Endothelial cell of umbilical vein (primary cell): ENCODE measurements at places on chromosomes 5 and 9. TPM values are rescaled to one million over a fixed set of nuclear protein-coding genes. Genes with fewer than 3 reads are reported as not detected.

GRCh38 chr5:89694026-89694550 is 715.5 kb downstream of the CETN3 start:
- H3K27me3 ChIP-seq: no peaks in the 10 kb centered on the region
- H3K27ac ChIP-seq: no peak overlapping the region
- H3K4me3 ChIP-seq: no peak overlapping the region

DNA sequence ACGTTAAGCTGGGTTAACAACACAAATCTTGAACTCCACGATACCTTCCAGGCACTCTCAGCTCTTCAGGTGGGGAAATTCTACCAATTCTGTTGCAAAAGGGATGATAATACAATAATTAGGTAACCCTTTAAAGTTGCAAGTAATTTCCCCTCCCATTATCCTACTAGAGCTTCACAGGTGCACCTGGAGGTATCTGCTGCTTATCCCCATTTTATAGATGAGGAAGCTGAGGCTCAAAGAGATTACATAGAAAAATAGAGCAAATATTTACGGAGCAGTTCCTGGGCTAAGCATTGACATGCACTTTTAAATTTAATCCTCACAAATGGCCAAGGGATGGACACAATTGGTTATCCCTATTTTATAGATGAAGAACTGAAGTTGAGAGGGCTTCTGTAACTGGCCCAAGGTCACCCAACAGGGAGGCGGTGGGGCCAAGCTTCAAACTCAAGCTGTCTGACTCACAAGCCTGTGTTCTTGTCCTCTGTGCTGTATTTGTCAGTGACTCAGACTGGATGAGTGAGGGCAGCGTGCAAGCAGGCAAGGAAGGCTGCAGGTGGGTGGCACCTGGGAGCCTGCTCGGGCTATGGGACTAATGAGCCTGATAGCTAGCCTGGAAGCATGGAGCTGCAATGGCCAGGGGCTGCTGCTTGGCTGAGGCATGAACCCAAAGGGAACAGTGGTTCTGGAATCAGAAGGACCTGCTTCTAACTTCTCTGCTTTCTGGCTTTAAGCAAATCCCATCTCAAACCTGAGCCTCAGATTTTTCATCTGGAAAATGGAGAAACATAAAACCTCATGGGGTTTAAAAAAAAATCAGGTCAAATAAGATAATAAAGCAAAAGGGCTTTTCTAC is 105.5 kb downstream of the PDE6A start:
- no peak overlapping the region for H3K4me3 ChIP-seq
- no peak for DNase-seq
- no peak overlapping the region for H3K27ac ChIP-seq
- H3K27me3 ChIP-seq: no peaks in the 10 kb centered on the region

DNA sequence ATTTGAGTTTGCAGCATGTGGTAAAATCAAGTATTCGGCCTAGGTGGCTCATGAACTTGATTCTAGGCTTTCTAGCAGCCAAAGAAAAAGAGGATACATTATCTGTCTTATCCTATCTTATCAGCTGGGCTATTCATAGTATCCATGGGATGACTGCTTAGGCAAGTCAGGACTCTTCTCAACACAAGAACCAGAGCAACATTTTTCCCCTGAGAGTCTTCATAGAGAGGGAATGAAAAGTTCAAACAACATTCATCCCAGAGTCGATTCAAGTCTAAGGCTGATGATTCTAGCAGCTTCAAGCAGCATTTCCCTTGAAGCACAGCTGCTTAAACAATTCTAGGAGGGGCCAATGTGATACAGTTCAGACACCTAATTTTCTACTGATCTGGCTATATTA is 3.0 kb downstream of the S100Z start:
- H3K4me3 ChIP-seq: no peak overlapping the region
- no peak overlapping the region for H3K27ac ChIP-seq
- H3K27me3 ChIP-seq: no peaks in the 10 kb centered on the region
- H3K4me1 ChIP-seq: peaks cover 5% of the 10 kb centered on the region
- H3K36me3 ChIP-seq: no peaks in the 10 kb centered on the region

DNA sequence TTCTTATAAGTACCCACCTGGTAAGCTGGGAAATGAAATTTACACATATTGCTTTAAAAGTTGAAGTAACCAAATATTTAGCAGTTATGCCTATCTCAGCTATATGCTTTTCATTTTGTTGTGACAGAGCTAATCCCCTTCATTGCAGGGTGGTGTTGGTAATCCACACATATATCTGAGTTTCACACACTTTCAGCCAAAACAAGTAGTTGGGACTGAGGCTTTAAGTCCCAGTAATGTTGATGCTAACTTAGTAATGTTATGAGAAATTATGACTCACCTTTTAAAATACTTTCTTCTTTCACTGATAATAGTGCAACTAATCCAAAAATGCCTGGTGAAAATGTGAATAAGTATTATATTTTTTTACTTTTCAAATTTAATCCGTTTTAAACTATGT is 19.2 kb upstream of the RICTOR start:
- no peaks in the 10 kb centered on the region for H3K36me3 ChIP-seq
- H3K27ac ChIP-seq: peak overlapping the region; percentile 79
- no peaks in the 10 kb centered on the region for H3K27me3 ChIP-seq

- no peaks in the 10 kb centered on the region for H3K4me1 ChIP-seq
- no peak overlapping the region for H3K27ac ChIP-seq
- no peaks in the 10 kb centered on the region for H3K27me3 ChIP-seq
- DNase-seq: no peak
Observed at GRCh38 chr9:90103771-90104170, 499.0 kb downstream of the GADD45G start.

DNA sequence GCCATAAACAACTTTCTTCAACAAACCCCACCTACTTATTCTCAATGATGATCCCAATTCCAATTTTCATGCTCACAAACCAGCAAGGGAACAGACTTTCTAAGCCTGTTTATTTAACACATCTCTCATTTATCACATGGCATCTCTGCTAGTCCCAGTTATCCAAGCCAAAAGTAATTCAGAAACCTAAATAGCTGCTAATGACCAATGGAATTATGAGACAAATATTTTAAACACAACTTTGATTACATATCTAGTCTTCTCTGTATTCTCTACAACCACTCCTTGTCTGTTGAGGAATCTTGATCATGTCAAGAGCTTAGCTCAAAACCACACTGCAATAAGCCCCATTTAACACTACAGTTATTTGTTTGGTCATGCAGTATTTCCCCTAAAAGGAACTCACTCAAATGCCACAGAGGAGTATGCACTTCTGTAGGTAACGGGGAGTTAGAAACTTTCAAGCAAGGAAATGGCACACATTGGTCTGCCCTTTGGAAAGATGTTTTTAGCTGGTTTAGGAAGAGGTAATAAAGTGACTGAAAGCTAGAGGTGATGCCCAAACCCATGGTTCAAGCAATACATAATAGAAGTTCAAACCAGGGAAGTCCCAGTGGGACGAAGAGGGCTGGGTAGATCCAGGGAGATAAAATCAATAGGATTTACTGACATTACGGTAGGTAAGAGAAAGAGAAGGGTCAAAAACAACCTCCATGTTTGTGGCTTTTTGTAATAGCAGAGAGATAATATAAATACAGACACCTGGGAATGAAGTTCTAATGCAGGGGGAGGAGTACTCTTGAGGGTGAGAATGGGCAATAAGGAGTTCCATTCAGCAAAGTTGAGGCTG is 42.1 kb upstream of the HTR4 start:
- no peaks in the 10 kb centered on the region for H3K4me1 ChIP-seq
- H3K27ac ChIP-seq: no peak overlapping the region
- no peaks in the 10 kb centered on the region for H3K27me3 ChIP-seq
- DNase-seq: no peak

- H3K36me3 ChIP-seq: no peaks in the 10 kb centered on the region
- no peaks in the 10 kb centered on the region for H3K27me3 ChIP-seq
- no peak for DNase-seq
- H3K27ac ChIP-seq: no peak overlapping the region
- H3K4me1 ChIP-seq: no peaks in the 10 kb centered on the region
- no peak overlapping the region for H3K4me3 ChIP-seq
Observed at GRCh38 chr9:71955300-71955915, 44.0 kb downstream of the C9orf85 start.

GRCh38 chr5:151758141-151758429 is 346 bp downstream of the ATOX1 start:
- peak overlapping the region; percentile 59 for H3K4me3 ChIP-seq
- peak overlapping the region; percentile 76 for H3K27ac ChIP-seq
- no peaks in the 10 kb centered on the region for H3K27me3 ChIP-seq
- H3K36me3 ChIP-seq: no peaks in the 10 kb centered on the region

GRCh38 chr9:6049798-6050197 is 34.4 kb upstream of the RANBP6 start:
- H3K36me3 ChIP-seq: no peaks in the 10 kb centered on the region
- no peaks in the 10 kb centered on the region for H3K4me1 ChIP-seq
- peak; percentile 21 for DNase-seq
- peaks cover 2% of the 10 kb centered on the region for H3K27me3 ChIP-seq
- H3K27ac ChIP-seq: no peak overlapping the region

DNA sequence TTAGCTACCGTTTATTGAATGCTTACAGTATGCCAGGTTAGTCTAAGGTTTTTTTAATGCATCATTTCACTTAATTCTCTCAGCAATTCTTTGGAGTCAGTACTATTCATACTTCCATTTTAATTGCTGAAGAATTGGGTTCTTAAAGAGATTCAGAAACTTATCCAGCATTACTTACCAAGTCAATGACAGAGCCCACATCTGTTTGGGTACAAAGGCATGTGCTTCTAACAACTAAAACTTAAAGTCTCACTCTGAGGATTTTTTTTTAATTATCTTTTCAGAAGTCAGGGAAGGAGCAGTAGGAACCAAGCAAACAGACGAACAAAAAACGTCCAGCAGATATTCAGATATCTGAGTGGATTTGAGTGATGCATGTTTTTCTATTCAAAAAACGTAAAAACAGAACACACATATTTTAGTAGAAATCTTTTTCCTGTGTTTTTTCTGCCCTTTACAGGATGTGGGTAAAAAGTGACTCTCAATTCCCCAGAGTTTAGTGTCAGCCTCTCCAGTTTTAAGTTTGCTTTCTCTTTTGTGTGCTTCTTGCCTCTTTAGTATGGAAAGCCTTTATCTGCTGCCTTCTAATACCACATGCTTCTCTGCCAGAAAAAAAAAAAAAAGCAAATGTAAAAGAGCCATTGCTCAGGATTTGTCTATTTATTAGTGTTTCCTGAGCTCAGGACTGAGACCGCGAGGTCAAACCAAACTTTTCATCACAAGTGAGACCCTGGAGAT is 118.0 kb downstream of the PRKACG start:
- H3K27ac ChIP-seq: no peak overlapping the region
- no peaks in the 10 kb centered on the region for H3K36me3 ChIP-seq
- H3K4me1 ChIP-seq: peaks cover 7% of the 10 kb centered on the region
- peaks cover 3% of the 10 kb centered on the region for H3K27me3 ChIP-seq

- DNase-seq: no peak
- H3K4me1 ChIP-seq: no peaks in the 10 kb centered on the region
- H3K27ac ChIP-seq: no peak overlapping the region
- H3K27me3 ChIP-seq: no peaks in the 10 kb centered on the region
- no peaks in the 10 kb centered on the region for H3K36me3 ChIP-seq
- H3K4me3 ChIP-seq: no peak overlapping the region
Observed at GRCh38 chr5:90690307-90690706, 131.7 kb downstream of the ADGRV1 start.

- peaks cover 2% of the 10 kb centered on the region for H3K36me3 ChIP-seq
- peaks cover 8% of the 10 kb centered on the region for H3K4me1 ChIP-seq
- no peak overlapping the region for H3K27ac ChIP-seq
- no peak for DNase-seq
Observed at GRCh38 chr5:62477801-62478200, 65.2 kb downstream of the IPO11 start.

DNA sequence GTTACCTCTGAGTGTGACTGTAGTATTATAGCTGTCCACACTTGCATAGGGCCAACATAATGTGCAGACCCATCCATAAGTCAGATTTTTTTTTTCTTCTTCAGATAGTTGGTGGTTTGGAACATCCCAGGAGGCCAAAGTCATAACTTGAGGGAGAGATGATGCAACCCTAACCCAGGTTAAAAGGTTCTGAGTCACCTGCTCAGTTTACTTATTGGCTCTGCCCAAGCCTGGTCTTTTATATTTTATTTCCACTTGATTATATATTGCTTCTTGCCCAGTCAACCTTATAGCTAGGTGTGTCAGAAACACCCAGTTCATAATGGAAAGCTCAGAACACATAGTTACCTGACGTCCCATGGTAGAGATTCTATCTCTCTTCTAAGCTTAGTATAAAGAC is 113.1 kb upstream of the PCSK1 start:
- no peaks in the 10 kb centered on the region for H3K4me1 ChIP-seq
- H3K27ac ChIP-seq: no peak overlapping the region
- DNase-seq: no peak
- no peak overlapping the region for H3K4me3 ChIP-seq

DNA sequence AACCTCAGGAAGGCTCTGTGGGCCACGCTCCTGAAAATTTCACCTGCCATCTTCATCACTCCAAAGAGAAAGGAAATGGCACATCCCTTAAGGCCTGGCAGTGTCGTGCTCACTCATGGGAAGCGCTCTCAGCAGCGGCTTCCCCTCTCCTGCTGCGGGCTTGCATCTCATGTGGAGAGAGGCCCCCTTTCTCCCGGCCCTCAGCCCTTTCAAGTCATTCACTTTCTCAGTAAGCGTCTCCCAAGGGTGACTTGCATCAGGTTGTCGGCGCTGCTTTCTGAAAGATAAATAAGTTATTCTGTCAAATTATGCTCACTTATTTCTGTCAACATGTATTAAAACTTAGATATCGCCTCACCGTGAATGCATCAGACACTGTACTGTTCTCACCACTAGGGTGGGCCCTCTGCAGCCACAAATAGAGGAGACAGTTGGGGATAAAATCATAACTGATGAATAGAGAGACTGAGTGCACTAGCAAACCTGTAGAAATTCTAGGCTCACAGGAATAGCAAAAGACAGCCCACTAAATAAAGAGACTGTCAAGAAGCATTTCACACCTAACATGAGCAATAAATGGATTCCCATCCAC is 174.6 kb downstream of the RFK start:
- H3K4me3 ChIP-seq: no peak overlapping the region
- no peaks in the 10 kb centered on the region for H3K36me3 ChIP-seq
- peaks cover 17% of the 10 kb centered on the region for H3K4me1 ChIP-seq
- DNase-seq: no peak

DNA sequence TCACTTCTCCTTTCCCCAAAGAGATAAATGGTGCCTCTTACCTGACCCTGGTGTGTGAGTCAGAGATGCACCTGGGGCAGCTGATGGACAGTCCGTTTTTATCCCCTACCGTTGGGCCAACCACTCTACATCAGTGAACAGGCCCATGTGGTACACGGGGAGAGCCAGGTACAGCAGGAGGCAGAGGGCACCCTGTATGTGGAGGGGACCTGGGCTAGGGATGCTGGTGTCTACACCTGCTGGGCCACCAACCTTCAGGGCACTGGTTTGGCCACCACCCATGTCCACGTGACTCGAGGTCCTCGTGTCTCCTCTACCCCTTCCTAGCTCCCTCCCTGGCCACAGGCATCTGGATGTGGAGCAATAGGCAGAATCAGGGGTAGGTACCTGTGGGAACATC is 22.7 kb upstream of the ANXA6 start:
- H3K4me1 ChIP-seq: no peaks in the 10 kb centered on the region
- H3K4me3 ChIP-seq: no peak overlapping the region
- H3K36me3 ChIP-seq: no peaks in the 10 kb centered on the region

- H3K36me3 ChIP-seq: no peaks in the 10 kb centered on the region
- H3K4me1 ChIP-seq: no peaks in the 10 kb centered on the region
- DNase-seq: no peak
- H3K4me3 ChIP-seq: no peak overlapping the region
Observed at GRCh38 chr5:80208381-80208780, 47.5 kb downstream of the SERINC5 start.

GRCh38 chr9:17349831-17350230 is 215.0 kb downstream of the CNTLN start:
- no peaks in the 10 kb centered on the region for H3K4me1 ChIP-seq
- no peak overlapping the region for H3K27ac ChIP-seq
- no peak overlapping the region for H3K4me3 ChIP-seq
- DNase-seq: no peak

ACSL6 gene
- total RNA-seq: not detected in 2 replicates

LCNL1 gene
- not detected in 2 replicates for total RNA-seq

EPB41L4A gene
- 17.9 and 18.0 TPM in 2 replicates for total RNA-seq

PCSK1 gene
- 4.3 and 8.7 TPM in 2 replicates for total RNA-seq

LCN9 gene
- not detected in 2 replicates for total RNA-seq

VPS13A gene
- total RNA-seq: 29.8 and 33.3 TPM in 2 replicates
